ENCODE measurements at places on chromosomes 12 and 14. TPM values are rescaled to one million over a fixed set of nuclear protein-coding genes. Genes with fewer than 3 reads are reported as not detected.

TAS2R46 gene
- 6.5 TPM for total RNA-seq

LRR1 gene
- 10.8 TPM for total RNA-seq

KRT2 gene
- total RNA-seq = 0.94 TPM

CCDC38 gene
- total RNA-seq = not detected

MVK gene
- total RNA-seq = 3.9 TPM

CLEC1B gene
- total RNA-seq = 14.2 TPM

CACNA2D4 gene
- 17.2 TPM for total RNA-seq

CTSG gene
- not detected for total RNA-seq

BCL11B gene
- 101 TPM for total RNA-seq

ZC2HC1C gene
- total RNA-seq = not detected

CCDC77 gene
- total RNA-seq = 8.4 TPM

COX8C gene
- total RNA-seq = not detected

RNF212B gene
- total RNA-seq = 0.10 TPM

MYF5 gene
- not detected for total RNA-seq

SOX5 gene
- total RNA-seq = 0.94 TPM

TAS2R8 gene
- 0.21 TPM for total RNA-seq

CCDC175 gene
- total RNA-seq = 0.84 TPM

PLA2G1B gene
- total RNA-seq = 0.31 TPM

ST8SIA1 gene
- total RNA-seq = 2.6 TPM

VRTN gene
- not detected for total RNA-seq

GZMB gene
- 54.7 TPM for total RNA-seq

HOXC12 gene
- total RNA-seq = not detected

RPGRIP1 gene
- 0.42 TPM for total RNA-seq

RIMBP2 gene
- total RNA-seq = not detected

CLBA1 gene
- total RNA-seq = 0.94 TPM

ASIC1 gene
- total RNA-seq = under 0.01 TPM

CCDC91 gene
- total RNA-seq = 192 TPM

CLEC4D gene
- 10.9 TPM for total RNA-seq

MGP gene
- 0.31 TPM for total RNA-seq

ALX1 gene
- not detected for total RNA-seq

PTPN6 gene
- total RNA-seq = 99.9 TPM

TGM1 gene
- total RNA-seq = 4.2 TPM

ADAMTS20 gene
- total RNA-seq = not detected

FICD gene
- 3.3 TPM for total RNA-seq

LRRK2 gene
- 21.3 TPM for total RNA-seq

TEX22 gene
- 0.10 TPM for total RNA-seq

SLC22A17 gene
- total RNA-seq = 5.6 TPM
